ENCODE measurements at places on chromosomes 7 and 10. TPM values are rescaled to one million over a fixed set of nuclear protein-coding genes. Genes with fewer than 3 reads are reported as not detected.

DNA sequence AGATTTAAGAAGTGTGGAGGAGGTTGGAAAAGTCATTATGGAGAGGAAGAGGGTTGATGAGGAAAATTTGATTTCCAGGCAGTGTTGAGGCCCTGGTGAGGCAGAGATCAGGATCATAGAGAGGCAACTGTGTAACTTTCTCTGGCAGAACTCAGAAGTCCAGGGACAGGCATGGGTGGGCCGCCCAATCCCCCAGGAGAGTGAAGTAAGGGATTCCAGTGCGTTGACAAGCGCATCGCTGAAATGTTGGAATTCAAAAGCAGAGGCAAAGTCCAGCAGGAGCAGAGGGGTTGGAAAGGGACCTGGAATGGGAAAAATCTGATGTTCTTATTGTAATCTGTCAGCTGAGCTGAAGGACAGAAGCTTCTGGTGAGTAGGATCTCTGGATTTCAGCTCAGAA, 207.3 kb downstream of the FAM107B start:
- no peak for DNase-seq

- DNase-seq: no peak
Measured at GRCh38 chr10:70358446-70358845, 24.0 kb downstream of the LRRC20 start.

DNA sequence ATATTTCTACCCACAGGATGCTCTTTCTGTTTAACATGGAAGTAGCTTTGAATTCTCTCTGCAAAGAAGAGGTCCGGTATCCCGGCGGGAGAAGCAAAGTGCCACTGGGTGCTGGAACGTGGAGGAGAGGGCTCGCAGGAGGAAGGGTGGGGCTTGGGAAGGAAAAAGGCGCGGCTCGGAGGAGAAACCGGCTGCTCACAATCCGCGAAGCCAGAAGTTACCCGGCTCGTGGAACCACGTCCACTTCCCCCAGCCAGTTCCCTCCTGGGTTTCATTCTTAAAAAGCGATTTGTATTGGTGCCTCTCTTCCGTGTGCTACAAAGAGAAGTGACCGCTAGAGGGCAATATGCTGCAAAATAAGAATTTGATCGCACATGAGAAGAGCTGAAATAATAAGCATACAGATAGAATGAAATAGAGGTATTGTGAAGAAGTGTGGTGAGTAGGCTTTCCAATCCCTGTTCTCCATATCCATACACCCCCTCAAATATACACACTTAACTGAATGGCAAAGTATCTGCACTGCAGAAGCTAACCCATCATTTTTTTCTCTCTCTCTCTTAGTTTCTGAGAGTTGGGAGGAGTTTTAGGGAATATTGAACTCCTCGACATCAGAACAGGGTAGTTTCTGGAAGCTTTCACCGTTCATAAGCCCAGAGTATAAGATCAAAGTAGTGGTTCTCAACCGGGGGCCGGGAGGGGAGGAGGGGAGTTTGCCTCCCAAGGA, 31.1 kb downstream of the TRIL start:
- DNase-seq: peak; percentile 93

ZP3 gene
- total RNA-seq: 0.63 TPM

GRCh38 chr10:99784727-99785441, 2.4 kb downstream of the ABCC2 start:
- no peak for DNase-seq

DNA sequence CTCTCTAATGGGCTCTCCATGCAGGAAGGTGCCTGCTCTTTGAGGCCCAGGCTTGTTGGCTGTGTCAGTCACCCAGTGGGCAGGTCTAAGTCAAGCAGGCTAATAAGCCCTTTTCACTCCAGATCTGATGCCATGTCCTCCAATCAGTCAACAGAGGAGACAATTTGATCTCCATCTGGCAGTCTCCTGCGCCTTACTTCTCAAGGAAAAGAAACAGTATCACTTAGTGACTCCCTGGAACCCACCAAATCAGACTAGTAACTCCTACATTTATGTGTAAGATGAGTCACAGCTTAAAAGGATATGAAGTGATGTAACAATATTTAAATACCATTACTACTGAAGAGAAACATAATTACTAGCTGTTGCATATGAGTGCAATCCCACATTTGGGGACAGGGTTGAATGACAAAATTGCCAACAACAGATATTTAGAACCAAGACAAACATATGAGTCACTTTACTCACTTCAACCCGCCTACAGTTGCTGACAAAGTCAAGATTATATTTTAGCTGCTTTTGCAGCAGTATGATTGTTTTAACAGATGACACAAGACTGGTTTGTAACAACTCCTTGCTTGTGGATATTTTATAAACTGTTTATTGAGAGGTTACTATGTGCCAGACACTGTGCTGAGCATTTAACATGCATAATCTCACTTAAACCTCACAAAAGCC, 72.1 kb downstream of the USP6NL start:
- peak; percentile 69 for DNase-seq

DNA sequence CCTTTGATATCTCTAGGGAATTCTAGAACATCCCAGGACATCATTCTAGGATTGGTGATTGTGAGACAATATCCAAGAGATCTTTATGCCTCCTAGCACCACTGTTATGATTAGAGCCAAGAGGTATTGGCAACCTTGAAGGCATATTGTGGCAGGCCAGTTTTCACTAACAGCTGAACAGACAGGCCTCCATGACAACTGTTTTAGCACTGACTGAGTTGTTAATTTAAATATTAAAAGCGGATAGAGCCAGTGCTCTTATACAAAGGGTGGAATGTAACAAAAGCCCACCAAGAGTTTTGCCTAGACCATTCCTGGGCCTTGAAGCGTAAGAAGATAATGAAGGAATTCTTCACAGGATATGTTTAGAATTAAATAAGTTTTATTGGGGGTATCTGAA, 131.9 kb downstream of the DGKB start:
- no peak for DNase-seq

Measured in fibroblast of the aortic adventitia (primary cell).